Iris pigment epithelial cell (primary cell): ENCODE measurements at places on chromosomes 2 and 18.

- DNase-seq: no peak
Observed at GRCh38 chr2:108877506-108877905, 90.9 kb downstream of the CCDC138 start.

DNA sequence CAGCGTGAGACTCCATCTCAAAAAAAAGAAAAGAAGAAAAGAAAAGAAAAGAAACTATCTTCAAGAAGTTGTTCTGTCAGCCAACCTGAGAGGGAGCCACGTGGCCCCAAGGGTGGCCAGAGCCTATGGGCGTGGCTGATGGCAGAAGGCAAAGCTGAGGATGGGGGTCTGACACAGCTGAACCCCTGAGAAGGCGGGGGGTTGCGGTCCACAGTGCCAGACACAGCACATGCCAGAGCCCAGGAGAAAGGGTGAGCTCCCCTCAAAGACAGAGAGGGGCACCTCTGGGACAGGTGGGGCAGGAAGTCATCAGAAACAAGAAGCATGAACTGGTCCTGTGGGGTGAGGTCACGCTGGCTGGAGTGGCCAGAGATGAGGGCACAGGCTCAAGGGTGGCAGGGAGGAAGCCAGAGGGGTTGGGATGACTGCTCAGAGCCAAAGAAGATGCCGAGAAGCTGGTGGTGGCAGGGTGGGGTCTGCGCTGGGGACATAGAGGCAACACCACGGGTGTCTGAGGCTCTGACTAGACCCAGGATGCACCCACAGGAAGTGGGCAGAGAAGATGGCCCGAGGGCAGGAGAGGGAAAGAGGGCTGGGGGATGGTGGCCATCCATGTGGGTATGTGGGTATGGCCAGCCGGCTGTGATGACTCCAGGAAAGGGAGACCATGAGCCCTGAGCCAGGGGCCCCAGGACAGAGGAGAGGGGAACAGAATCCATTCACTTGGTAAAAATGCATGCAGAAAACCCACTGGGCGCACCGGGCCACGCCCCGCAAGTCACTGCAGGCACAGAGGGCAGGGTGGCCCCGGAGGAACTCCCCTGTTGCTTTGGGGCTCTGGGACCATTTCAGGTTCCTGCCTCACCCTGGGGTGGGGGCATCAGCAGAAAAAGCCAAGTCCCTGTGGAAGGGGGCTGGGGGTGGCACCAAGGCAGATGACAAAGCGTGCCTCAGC, 8.4 kb downstream of the KIF1A start:
- no peak for DNase-seq

DNA sequence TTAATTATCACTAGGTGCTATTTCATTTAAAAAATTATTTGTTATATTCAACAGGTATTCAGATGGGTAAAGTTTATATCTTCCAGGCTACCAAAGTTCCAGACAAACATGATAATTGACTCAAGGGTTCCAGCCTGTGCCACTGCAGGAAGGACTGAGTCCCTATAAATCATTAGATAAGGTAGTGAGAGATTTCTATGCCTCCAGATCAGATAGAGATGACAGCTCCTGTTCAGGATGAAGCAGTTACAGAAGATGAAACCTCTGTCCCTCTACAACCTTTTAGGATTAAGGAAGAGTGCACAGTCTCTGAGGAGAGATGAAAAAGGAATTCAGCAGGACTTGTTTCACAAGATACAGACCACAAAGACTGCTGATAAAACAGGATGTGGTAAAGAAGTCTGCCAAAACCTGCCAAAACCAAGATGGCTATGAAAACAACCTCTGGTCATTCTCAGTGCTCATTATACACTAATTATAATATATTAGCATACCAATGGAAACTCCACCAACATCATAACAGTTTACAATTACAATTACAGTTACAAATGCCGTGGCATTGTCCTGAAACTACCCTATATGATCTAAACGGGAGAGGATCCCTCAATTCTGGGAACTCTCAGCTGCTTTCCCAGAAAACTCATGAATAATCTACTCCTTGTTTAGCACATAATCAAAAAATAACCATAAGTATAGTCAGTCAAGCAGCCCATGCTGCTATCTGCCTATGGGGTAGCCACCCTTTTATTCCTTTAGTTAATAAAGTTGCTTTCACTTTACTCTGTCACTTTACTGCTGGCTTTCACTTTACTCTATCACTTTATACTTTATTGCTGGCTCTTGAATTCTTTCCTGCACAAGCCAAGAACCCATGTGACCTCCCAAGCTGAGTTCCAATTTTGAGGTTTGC, 288.5 kb downstream of the PDE11A start:
- peak; percentile 94 for DNase-seq

DNA sequence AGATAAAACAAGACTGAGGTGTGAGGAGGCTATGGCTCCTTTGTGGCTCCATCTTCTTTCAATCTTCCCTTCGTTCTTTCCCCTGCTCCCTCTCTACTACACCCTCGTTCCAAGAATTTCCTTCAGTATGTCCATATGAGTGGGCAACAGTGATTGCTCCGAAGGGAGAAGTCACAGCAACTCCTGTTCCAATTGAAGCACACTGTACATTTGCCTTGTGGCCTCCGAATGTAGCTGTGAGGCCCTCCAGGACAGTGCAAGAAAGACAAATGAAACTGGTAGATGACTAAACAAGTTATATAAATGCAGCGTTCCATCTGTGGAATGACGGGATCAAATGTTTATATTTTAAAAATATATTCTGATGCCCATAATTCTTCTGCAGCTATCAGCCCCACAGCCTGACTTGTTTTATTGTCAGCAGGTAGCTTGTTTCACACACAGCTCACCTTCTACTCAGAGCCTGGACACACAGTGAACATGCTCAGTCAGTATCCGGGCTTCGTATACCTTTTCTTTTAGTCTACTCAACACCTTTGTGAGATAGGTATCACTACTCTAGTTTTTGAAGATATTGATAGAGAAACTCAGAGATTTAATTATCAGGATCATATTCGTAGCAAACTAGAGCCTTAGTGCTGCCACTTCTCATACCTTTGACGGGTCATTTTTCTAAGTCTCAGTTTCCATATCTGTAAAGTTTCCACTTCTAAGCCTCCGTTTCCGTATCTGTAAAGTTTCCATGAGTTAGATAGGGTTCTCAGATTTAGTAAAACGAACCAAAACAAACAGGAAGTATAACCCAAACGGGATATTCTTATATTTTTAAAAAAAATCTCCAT, 216.7 kb upstream of the STON1 start:
- no peak for DNase-seq

GRCh38 chr2:150450765-150451164, 36.7 kb downstream of the RND3 start:
- peak; percentile 63 for DNase-seq

DNA sequence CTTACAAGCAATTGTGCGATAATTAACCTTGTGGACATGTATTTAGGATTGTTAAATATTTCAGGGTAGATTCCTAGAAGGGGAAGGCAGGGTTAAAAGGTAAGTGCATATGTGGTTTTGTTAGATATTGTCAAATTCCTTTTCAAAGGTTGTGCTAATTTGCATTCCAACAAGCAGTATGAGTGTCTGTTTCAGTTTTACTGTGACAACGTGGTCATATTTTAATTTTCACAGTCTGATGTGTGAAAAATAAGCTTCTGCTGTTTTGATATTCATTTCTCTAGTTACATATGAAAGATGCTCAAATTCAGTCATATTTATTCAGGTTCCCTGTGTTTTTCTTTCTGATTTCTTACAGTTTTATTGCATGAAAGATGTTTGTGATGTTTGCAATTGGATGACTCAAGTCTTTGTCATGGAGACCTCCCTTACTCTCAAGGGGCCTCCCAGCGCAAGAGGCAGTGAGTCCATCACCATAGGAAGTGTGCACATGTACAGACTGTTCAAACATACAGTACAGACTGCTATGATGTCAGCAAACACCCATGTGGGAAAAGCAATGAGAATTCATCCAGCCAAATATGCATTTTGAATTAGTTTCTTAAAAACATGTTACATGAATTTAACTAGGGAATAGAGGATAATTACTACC, 310.8 kb downstream of the GALR1 start:
- peak; percentile 2 for DNase-seq

- DNase-seq: no peak
Observed at GRCh38 chr2:187497858-187498463, 49.9 kb upstream of the CALCRL start.

- DNase-seq: peak; percentile 83
Observed at GRCh38 chr18:5975111-5976002, 80.0 kb upstream of the TMEM200C start.

DNA sequence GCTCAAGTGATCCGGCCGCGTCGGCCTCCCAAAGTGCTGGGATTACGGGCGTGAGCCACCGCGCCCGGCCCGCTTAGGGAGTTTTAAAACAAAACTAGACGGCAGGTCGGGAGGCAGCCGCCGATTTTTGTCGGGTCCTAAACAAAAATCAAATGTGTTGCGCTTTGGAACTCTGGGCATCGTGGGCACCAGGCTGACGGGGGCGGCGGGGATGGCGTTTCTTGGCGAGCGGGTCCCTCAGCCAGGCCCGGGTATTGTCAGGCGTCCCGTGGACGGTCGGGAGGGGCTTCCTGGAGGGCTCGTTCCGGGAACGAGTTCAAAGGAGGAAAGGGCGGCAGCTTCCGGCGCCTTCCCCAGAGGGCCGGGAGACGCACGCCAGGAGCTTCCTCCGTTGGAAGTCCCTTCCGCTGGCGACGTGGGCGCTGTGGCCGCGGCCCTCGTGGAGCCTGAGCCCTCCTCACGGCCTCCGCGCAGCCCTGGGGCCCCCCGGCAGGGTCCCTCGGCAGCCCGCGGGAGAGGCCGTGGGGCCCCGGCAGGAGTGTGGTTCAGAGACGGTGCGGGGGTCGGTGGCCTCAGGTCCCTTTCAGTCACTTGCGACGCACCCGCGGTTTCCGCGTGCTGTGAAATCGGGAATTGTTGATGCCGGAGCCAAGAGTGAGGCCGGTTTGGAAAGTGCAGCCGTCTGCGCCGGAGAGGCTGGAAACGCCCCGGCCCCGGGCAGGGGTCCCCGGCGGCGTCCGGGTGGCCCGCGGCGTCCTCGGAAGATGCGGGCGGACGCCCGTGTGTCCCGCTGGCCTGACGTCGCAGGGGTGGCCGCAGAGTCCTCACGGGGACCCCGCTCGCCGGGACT, 59.3 kb downstream of the EMILIN2 start:
- DNase-seq: no peak

GRCh38 chr2:138365581-138365980, 136.0 kb upstream of the SPOPL start:
- DNase-seq: peak; percentile 35

GRCh38 chr18:42568773-42569172, 546.7 kb downstream of the RIT2 start:
- DNase-seq: no peak

- no peak for DNase-seq
Observed at GRCh38 chr2:11870584-11870983, 124.2 kb downstream of the LPIN1 start.

DNA sequence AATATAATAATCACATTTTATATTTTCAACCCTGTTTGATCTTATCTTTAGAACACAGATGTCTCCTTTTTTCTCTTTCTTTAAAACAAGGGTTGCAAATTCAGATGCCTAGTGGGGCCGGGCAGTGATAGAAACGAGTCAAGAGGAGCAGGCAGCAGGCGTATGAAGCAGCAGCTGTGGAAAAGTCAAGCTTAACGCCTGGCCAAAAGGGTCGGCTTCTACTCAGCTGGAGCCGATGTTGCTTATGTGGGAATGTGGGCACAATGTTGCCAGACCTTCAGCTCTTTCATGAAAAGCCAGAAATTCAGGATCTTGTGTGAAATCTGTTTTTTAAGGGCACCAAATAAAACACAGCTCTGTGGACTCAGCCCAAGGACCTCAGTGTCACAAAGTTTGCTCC, 642.7 kb downstream of the ARHGAP15 start:
- DNase-seq: no peak

DNA sequence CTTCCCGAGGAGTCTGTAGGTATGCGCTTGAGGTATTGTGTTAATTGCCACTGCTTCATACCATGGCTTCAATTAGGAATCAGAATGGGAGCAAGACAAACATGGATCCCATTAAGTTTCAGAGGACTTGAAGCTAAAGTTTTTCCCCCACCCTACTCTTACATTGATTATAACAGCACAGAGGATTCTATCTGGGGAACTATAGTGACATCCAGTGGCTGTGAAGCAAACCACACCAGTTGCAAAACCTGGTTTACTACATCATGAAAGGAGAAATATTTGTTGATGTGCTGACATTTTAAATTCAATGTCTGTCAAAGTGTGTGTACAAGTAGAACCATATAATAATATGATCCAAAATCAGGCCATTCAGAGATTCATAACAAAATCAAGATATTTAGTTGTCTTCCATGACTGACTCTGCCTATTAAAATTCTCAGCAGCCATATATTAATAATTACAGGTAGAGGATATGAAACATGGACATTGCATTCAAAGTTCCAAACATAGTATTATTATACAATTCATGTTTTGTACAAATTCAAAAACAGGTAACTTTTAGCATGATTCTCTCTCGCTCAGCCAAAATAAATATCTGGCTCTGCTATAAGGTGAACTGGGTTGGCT, 82.9 kb downstream of the GRB14 start:
- peak; percentile 48 for DNase-seq

- DNase-seq: no peak
Observed at GRCh38 chr2:74105413-74105812, 42.3 kb downstream of the BOLA3 start.

DNA sequence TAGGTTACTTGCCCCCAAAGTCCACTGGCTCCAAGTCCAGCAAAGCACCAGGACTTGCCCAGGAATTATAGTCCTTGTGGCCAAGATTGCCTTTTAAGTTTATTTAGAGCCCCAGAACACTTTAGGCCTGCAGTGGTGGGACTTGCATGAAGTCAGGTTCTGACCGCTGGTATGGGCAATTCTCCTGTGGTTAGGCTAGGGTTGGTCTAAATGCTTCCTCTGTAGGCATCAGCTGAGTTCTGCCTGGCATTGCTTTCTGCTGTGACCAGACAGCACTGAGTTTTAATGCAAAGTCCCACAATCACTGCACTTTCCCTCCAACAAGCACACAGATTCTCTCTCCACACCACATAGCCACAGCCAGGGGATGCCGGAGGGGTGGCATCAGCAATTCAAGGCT, 64.5 kb downstream of the DDX18 start:
- no peak for DNase-seq
